ENCODE measurements at places on chromosomes 7 and 10.

DNA sequence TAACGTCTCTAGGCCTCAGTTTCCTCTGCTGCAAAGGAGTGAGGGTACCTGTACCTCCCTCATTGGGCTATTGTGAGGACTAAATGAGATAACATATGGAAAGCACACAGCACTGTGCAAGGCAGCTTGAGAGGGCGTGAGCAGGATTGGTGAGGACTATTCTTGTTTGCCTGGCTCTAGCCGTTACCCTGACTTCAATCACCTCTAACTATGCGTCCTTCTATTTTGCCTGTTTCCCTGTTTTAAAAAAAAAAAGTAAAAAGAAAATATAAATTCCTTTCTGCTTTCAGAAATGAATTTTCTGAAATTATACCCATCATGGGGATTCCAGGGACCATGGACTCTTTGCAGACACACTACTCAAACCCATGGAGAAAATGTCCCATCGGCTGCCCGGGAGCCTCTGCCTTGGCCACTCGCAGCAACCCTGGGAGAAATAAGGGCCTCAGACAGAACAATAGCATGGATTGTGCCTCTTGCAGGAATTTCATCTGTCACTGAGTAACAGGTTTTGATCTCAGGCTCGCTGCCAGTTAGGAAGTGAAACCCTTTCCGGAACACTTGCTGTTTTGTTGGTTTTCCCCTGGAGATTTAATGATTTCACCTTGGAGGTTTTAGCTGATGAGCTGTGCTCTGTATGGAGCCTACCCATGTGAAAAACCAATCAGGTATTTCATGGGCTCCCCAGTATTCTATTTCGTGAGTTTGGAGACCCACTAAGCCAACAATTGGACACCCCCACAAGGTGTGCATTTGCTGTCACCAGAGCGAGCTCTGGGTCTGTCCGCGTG, 55.6 kb downstream of the STEAP1B start:
- no peak for DNase-seq

DNA sequence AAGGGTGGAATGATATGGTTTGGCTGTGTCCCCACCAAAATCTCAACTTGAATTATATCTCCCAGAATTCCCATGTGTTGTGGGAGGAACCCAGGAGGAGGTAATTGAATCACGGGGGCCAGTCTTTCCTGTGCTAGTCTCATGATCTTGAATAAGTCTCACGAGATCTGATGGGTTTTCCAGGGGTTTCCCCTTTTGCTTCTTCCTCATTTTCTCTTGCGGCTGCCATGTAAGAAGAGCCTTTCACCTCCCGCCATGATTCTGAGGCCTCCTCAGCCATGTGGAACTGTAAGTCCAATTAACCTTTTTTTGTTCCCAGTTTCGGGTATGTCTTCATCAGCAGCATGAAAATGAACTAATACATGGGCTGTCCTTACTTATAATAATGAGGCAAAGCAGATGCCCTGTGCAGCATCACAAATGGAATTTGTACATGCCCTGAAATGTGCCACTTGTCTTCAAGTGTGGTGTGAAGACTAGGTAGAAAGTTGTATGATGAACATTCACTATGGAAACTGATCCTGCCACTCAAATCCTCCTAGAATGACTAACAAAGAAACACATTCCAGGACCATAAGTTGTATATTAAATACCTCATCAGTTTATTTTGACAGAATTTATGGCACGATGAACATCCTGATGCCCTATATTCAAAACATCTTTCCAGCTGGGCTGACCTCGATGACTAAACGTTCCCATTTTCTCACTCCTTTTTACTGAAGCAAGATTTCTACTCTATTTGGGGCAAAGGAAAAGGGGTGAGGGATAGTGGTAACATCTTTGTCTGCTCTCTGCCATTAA, 122.8 kb upstream of the CTTNBP2 start:
- no peak for DNase-seq

DNA sequence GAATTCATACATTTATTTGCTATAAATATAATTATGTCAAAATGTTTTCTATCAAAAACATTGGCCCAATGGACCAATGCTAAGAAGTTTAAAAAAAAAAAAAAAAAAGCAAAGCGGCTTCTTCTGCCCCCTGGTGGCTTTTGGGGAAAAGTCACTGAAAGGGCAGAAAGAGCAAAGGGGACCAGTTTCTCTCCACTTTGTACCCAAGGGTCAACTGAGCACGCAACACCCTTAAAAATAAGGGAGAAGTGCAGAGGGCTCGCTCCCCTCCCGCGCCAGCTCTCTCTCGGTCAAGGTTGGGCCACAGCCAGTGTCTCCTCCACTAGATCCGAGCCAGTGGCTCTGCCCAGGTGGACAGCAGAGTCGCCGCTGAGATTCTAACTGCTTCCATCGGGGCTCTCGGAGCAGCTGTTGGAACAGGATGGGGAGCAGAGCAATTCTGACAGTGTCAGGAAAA, 136.4 kb upstream of the FGFR2 start:
- DNase-seq = peak; percentile 33

GRCh38 chr10:112362833-112363232, 11.1 kb upstream of the ACSL5 start:
- no peak for DNase-seq

- no peak for DNase-seq
These were observed 47.9 kb upstream of the SLC35B4 start for GRCh38 chr7:134364619-134365037.

DNA sequence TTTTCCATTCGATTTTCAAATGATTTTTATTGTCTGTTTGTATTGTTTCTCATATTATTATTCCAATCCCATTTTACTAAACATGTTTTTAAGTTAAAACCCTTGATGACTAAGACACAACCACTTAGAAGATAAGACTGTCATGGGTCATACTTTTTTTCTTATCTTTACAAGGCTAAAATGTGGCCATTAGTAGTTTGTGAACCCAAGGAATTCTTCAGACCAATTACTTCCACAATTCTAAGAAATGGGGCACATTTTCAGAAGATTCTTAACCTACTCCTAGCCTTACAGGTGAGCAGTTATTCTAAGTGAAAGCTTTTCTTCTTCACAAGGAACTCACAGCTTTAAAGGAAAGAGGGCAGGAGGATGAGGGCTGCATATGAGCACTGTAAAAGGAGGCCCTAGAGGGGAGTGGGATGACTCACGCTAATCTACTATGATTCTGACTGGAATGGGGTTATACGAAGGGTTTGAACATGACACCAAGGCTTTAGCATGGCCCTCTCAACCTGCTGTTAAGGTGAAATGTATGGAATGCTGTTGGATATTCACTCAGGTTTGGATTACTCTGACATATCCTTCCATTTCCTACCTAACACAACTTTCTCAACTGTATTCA, 81.0 kb downstream of the SORCS1 start:
- no peak for DNase-seq

- DNase-seq = no peak
These were observed 108.6 kb upstream of the TAC1 start for GRCh38 chr7:97623333-97623732.

DNA sequence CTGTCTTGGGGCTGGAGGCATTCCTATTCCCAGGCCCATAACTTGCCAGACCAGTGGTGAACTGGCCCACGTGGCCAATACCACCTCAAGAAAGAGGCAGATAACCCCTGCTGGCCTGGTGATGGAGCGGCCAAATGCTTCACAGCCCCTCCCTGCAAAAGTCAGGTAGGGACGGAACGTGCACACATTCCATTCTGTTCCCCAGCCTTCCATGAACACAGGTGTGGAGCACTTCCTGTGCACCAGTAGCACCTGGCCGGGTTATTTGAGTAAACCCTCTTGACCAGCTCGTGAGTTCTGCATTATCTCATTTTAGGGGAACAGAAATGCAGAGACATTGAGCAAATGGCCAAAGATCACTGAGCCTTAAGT, 134.4 kb downstream of the SH3PXD2A start:
- DNase-seq = no peak

GRCh38 chr10:121553511-121554264, 44.6 kb downstream of the FGFR2 start:
- no peak for DNase-seq

DNA sequence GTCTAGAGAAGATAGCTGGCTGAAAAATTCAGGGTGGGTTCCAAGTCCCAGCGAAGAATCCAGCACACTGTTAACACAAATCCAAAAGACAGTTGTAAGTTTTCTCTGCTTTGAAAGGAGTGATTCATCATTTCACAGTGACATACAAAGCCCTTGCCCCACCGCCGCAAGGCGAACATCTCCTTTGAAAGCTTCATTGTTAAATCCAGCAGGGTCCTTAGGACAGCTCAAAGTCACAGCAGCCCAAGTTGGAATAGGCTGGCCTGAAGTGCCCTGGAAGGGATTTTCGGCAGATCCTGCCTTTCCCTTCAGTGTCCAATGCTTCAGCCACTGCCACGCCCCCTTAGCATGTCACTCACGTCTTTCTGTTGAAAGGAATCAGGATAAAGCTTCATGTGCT, 526.1 kb downstream of the CALN1 start:
- no peak for DNase-seq

DNA sequence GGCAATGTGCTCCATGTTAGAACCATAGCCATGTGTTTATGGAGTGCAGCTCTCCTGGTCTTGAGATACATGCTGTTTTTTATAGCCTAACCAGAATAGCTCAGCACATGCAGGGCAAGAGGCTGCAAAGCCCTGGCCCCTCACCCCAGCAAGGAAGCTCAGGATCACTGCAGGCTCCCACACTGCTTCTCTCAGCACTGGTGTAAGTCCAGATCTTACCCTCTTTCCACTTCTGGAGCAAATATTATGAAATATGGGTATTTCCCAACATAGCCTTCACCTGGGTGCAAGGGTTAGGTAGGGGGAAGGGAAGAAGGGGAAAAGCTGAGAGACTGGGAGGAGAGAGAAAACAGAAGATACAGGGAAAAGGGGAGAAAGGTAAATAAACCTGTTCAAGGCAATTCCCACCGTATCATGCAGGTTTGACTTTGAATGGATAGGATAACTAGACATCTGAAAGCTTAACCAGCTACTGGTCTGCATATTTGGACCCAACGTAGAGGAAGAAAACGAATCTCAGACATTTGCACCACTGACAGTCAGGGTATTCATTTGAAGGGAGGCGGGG, 19.7 kb downstream of the SKIDA1 start:
- no peak for DNase-seq

- no peak for DNase-seq
These were observed 51.1 kb upstream of the NANOS1 start for GRCh38 chr10:118978316-118978997.

DNA sequence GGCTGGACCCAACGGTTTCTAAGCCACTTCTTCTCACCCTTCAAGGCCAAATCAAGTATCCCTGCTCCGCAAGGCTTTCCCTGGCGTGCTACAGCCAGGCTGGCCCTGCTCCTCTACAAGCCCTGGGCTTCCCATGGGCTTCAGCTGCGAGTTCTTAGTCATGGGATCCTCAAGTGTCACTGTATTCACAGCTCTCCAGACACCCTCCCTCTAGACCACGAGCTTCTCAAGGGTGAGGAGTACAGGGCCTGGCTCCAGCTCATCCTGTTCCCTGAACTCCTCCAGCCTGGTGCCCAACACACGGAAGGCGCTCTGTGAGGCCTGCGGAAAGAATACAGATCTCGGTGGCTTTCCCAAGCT, 38.8 kb downstream of the FAM53B start:
- no peak for DNase-seq

- no peak for DNase-seq
These were observed 635 bp downstream of the ZNF32 start for GRCh38 chr10:43648095-43648397.

DNA sequence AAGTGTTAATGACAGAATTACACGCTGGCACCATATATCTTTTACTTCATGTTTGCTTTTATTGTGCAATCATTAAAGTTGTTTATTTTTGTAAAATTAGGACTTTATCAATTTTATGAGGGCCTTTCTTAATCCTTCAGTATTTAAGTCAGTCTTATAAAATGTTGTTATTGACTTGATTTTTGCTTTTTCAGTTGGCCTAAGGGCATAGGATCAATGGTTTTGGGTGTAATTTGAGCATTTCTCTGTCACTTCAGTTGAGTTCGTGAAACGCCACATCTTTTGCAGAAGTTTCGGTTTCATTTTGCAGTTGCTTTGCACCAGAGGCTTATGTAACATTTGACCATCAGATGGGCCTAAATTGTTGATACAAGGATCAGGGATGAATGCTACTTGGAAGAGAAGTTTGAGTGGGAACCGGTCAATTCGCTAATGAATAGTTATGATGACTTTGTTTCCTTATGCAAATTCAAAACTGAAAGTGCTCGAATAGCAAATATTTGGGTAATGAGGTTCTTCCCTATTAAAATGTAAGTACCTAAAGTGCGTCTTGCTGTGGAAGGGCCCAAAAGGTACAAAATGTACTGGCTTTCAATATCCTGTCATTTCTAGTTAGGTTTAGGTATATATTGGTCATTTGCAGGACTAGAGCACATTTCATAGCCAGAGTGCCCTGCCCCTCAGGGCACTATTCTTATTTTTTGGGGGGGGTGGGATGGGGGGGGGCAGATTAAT, 340.9 kb downstream of the LRMDA start:
- DNase-seq = no peak

DNA sequence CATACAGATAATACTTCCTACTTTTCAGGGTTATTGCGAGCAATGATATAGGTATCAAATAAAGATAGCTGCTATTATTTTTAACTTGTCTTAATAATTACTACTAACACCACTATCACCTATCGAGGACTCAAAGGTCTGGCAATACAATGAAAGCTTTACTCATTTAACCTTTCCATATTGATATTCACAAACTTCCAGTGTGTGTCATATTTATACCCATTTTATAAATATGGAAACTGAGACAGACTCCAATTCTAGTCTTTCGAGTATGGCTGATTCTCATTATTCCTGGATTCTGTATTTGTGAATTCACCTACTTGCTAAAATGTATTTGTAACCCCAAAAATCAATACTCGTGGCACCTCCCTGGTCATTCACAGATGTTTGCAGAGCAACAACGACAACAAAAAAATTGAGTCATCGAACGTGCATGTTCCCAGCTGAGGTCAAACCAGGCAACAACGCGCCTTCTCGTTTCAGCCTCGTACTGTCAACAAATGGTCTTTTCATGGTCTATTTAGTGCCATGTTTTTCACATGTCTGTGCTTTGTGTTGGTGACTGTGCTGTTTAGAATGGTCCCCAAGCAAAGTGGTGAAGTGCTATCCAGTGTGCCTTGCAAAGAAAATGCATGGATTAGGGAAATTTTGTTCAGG, 51.7 kb downstream of the SMURF1 start:
- no peak for DNase-seq

DNA sequence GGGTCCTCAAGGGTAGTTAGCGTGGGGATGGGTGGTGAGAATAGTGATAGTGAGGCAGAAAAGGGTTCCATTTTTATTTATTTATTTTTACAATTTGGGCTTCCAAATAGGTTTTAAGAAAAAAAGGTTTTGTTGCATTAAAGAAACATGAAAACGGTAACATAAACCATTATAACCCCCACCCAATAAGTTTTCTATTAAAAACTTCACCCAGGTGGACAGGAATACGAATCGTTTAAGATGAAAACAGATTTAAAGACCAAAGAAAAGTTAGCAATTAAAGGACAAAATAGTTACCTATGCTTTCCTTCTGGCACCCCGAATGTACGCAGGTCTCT, 78.7 kb downstream of the ZFAND4 start:
- no peak for DNase-seq
